ENCODE measurements at places on chromosomes 2 and 18. TPM values are rescaled to one million over a fixed set of nuclear protein-coding genes. Genes with fewer than 3 reads are reported as not detected.

DNA sequence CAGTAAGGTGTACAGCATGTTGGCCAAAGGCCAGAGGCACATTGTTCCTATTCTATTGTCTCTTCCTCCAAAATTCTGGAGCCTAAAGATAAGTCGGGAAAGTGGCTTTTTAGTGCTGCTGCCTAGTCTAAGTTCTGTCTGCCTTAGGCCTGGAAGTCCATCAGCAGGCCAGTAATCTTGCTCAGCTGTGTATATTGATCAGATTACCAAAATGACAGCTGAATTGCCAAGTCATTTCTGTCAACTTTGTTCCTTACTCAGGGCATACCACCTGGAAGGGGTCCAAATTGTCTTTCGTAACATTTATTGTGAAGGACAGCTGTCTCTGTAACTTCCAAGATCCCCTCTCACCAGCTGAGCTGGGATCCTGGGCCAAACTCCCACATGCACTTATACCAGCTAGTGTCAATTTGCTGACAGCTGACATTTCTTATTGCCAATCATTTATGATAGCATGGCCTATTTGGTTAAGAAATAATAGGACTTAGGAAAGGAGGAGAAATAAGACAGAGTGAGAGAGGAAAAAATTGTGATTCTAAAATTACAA lies 116.8 kb upstream of the FSHR start:
- no peaks in the 10 kb centered on the region for H3K4me1 ChIP-seq
- no peaks in the 10 kb centered on the region for H3K27me3 ChIP-seq
- H3K27ac ChIP-seq, result no peak overlapping the region
- no peaks in the 10 kb centered on the region for H3K36me3 ChIP-seq
- H3K4me3 ChIP-seq, result no peak overlapping the region

The RTKN gene
- polyA plus RNA-seq, result 0.09 TPM

DNA sequence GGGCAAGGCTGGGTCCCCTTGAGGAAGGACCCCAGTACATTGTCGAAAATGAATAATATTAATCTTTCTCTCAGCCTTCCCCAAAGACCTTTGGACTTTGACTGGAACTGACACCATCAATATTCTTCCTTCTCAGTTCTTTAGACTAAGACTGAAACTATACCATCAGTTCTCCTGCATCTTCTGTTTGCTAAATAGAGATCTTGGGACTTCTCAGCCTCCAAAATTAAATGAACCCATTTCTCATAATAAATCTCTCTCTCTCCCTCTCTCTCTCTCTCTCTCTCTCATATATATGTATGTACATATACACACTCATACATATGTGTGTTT lies 39.7 kb upstream of the VRK2 start:
- no peaks in the 10 kb centered on the region for H3K36me3 ChIP-seq
- no peaks in the 10 kb centered on the region for H3K27me3 ChIP-seq
- H3K27ac ChIP-seq, result no peak overlapping the region
- DNase-seq, result no peak

DNA sequence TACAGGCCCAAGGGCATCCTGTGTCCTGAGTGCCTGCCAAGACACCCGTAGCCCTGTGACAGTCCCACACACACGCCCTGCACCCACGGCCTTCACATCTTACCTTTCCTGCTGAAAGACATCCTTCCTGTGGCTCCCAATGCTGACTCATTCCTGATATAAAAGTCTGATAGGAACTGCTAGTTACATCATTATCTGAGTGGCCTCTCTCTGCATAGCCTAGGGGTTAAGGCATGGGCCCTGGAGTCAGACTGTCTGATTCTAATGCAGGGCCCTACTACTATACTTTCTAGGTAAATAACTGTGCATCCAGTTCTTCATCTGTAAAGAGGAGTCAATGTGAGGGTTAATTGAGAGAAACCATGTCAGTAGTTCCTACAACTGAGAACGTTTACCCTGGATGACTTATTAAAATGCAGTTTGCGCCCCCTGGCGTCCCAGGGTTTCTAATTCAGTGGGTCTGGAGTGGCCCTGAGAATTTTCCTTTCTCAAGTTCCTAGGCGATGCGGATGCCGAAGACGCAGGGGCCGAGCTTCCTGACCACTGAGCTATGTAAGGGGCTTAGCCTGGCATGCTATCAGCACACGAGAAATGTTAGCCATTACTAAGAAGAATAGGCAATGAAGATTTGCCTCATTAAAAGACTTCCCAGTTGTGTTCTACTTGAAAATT lies 6.0 kb upstream of the GPR45 start:
- no peaks in the 10 kb centered on the region for H3K36me3 ChIP-seq
- H3K4me3 ChIP-seq, result no peak overlapping the region
- peaks cover 27% of the 10 kb centered on the region for H3K4me1 ChIP-seq
- H3K27ac ChIP-seq, result no peak overlapping the region

GRCh38 chr2:138086576-138086975 lies 122.3 kb downstream of the HNMT start:
- no peak overlapping the region for H3K4me3 ChIP-seq
- H3K4me1 ChIP-seq, result no peaks in the 10 kb centered on the region
- no peaks in the 10 kb centered on the region for H3K27me3 ChIP-seq
- no peak overlapping the region for H3K27ac ChIP-seq
- no peaks in the 10 kb centered on the region for H3K36me3 ChIP-seq

DNA sequence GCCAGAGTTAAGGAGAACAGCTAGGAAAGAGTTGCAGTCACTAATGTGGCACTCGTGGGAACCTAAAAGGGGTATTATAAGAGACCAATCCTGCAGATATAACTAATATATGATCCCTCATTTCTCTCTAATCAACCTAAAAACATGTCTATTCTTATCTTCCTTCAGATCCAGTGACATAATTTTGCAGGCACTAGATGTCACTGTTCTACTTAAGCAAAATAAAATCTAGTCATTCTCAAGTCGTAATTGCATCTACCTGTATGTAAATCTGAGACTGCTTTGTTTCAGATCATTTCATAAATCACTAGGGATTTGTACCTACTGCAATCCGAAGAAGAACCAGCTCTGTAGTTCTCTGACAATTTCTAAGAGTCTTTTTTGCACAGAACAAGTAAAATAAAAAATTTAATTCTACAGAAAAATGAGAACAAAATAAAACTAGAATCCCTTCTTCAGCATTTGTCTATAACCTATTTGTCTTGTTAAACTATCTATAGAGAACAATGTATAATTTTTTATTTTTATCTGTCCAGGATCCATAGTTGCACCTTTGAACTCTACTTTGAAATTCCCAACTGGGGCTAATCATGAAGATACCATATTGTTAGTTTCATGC lies 56.5 kb upstream of the ERBB4 start:
- peaks cover 12% of the 10 kb centered on the region for H3K27me3 ChIP-seq
- H3K27ac ChIP-seq, result no peak overlapping the region
- no peaks in the 10 kb centered on the region for H3K4me1 ChIP-seq
- no peaks in the 10 kb centered on the region for H3K36me3 ChIP-seq
- DNase-seq, result no peak

The GPR55 gene
- polyA plus RNA-seq, result 3.2 TPM

DNA sequence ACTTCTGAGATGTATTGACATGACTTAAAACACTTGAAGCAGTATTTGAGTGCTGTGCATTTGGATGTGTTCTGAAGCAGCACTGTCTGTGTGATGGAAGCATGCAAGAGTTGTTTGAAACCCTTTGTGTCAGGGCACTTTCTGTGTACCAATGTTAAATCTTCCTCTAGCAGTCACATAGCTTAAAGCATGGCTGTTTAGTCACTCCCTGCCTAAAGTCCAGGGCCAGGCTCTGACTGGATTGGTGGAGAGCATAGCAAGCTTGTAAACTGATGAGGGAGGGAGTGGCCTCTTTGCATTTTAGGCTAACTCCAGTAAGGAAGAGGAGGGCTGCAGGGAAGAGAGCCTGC lies 73.5 kb downstream of the MYO1B start:
- no peaks in the 10 kb centered on the region for H3K36me3 ChIP-seq
- H3K4me1 ChIP-seq, result peaks cover 11% of the 10 kb centered on the region
- no peak overlapping the region for H3K27ac ChIP-seq
- no peak for DNase-seq

DNA sequence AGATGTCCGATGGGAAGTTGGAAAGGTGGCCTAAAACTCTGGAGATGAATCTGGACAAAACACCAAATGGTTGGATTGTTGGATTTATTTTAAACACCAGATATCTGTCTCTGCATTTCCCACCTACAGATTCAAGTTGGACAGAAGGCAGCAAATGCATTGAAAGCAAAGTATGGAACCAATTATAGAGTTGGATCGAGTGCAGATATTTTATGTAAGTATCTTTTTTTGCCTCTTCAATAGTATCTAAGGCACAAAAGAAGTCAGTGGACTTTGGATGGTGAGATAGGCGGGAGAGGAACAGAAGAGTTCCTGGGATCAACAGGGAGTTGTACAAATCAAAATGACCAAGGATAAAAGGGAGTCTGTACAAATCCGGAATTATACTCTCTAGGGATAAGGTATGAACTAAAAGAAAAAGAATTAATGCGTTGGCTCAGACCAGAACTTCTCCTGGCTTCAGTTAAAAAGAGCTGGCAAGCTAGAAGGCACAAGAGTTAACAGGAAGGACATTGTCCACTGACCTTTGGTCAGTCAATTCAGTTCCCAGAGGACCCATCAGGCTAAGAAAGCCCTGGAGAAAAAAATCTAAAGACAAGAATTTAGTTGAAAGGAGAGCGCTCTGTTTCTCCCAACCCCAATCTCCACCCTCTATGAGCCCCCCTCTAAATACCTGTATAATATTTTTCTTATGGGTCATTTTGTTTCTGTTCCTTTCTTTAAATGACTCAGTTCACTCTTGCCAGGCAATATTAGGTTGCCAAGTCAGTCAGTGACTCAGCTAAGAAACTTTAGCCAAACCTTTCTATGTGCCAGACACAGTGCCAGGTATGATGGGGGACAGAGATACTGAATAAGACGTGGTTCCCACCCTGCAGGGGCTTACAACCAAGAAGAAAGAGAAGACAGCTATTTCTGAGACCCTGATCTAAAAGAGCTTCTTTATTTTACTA lies 29.1 kb downstream of the CPO start:
- DNase-seq, result no peak
- H3K27ac ChIP-seq, result no peak overlapping the region
- no peaks in the 10 kb centered on the region for H3K36me3 ChIP-seq
- H3K4me3 ChIP-seq, result no peak overlapping the region

The FOXI3 gene
- not detected for polyA plus RNA-seq

The MYCN gene
- not detected for polyA plus RNA-seq

The GCC2 gene
- polyA plus RNA-seq, result 100 TPM

GRCh38 chr2:160268151-160268781 lies 68.2 kb upstream of the ITGB6 start:
- no peak for DNase-seq
- no peak overlapping the region for H3K27ac ChIP-seq
- H3K4me1 ChIP-seq, result peaks cover 15% of the 10 kb centered on the region
- H3K27me3 ChIP-seq, result no peaks in the 10 kb centered on the region
- H3K36me3 ChIP-seq, result no peaks in the 10 kb centered on the region

GRCh38 chr2:202429164-202429980 lies 53.2 kb downstream of the BMPR2 start:
- H3K36me3 ChIP-seq, result peaks cover 17% of the 10 kb centered on the region
- no peak for DNase-seq
- peaks cover 8% of the 10 kb centered on the region for H3K4me1 ChIP-seq

The PIK3C3 gene
- 38.8 TPM for polyA plus RNA-seq

GRCh38 chr18:21341141-21341540 lies 99.1 kb downstream of the GREB1L start:
- no peaks in the 10 kb centered on the region for H3K4me1 ChIP-seq
- no peaks in the 10 kb centered on the region for H3K36me3 ChIP-seq

The LBX2 gene
- not detected for polyA plus RNA-seq

The CWC22 gene
- 34.4 TPM for polyA plus RNA-seq

GRCh38 chr2:233262562-233262961 lies 11.1 kb downstream of the ATG16L1 start:
- peaks cover 97% of the 10 kb centered on the region for H3K36me3 ChIP-seq
- H3K4me1 ChIP-seq, result peaks cover 68% of the 10 kb centered on the region
- DNase-seq, result no peak
- H3K27me3 ChIP-seq, result no peaks in the 10 kb centered on the region
- H3K4me3 ChIP-seq, result no peak overlapping the region

DNA sequence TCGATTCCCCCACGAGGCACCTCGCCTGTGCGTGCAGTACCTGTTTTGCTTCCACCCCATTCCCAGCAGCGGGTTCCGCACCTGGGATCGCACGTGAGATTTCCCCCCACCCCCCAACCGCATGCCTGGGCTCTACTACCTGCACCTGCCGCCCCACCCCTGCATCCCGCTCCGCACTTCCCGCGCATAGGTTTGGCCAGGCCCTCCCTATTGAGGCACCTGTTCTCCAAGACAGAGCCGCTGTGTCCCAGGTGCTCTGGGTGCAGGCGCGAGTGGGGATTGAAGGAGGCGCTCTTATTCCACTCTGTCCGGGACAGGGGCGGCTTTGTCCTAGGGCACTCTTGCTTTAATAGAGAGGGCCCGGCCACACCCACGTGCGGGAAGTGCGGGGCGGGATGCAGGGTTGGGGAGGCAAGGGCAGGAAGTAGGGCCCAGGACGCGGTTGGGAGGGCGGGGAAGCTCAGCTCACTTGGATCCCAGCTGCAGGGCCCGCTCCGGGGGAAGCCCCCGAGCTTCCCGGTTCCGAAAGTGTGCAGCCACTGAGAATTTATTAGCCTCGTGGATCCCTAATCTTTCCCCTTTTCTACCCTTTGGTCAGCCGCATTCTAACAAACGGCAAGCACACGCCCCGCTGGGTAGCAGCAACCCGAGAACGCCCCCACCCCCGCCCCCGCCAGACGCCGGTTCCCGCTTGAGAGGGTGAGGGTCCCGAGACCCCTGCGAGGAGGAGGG lies 670 bp upstream of the MOCOS start:
- peaks cover 25% of the 10 kb centered on the region for H3K27me3 ChIP-seq
- peak overlapping the region; percentile 72 for H3K27ac ChIP-seq
- peaks cover 17% of the 10 kb centered on the region for H3K4me1 ChIP-seq
- peak overlapping the region; percentile 86 for H3K4me3 ChIP-seq
- peak; percentile 9 for DNase-seq

DNA sequence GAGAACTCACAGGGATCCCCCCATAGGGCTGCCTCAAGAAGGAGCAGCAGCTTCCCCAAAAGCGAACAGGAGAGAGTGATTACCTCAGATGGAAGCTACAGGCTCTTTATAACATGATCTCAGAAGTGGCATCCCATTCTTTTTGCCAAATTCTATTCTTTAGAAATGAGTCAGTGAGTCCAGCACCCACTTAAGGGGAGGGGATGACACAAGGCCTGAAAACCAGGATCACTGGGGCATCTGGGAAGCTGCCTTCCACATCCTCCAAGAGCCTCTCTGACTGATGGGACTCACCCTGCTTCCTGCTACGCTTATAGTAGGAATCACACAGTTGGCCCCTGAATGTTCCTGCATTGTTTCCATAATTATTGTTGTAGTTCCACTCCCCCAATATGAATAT lies 96.5 kb downstream of the MAPK4 start:
- no peaks in the 10 kb centered on the region for H3K4me1 ChIP-seq
- no peaks in the 10 kb centered on the region for H3K36me3 ChIP-seq
- H3K4me3 ChIP-seq, result no peak overlapping the region
- peaks cover 14% of the 10 kb centered on the region for H3K27me3 ChIP-seq
- no peak for DNase-seq

- H3K27ac ChIP-seq, result no peak overlapping the region
- no peaks in the 10 kb centered on the region for H3K4me1 ChIP-seq
- H3K4me3 ChIP-seq, result no peak overlapping the region
- no peak for DNase-seq
Measured at GRCh38 chr2:240013343-240013742, 11.8 kb downstream of the NDUFA10 start.
